Small intestine (tissue), 16 donors: ENCODE measurements at places on chromosomes 11 and 22. TPM values are rescaled to one million over a fixed set of nuclear protein-coding genes. Genes with fewer than 3 reads are reported as not detected.

DNA sequence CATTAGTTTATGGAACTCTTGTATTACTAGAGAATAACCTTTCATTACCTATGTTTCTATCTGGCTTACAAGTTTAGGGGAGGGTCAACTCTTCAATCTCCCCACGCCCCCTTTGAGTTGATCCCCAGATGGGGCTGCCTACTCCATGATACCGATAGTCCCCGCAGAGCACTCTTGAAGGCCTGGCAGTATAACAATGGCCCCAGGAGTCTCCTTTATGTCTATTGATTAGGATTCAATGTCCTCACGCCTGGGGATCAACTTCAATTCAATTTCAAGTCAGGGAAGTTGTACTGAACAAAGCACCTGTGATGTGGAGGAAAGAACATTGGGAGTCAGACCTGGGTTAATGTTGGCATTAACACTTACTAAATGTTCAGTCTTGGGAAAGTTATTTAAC lies 520.2 kb downstream of the METTL15 start:
- DNase-seq: no peak

DNA sequence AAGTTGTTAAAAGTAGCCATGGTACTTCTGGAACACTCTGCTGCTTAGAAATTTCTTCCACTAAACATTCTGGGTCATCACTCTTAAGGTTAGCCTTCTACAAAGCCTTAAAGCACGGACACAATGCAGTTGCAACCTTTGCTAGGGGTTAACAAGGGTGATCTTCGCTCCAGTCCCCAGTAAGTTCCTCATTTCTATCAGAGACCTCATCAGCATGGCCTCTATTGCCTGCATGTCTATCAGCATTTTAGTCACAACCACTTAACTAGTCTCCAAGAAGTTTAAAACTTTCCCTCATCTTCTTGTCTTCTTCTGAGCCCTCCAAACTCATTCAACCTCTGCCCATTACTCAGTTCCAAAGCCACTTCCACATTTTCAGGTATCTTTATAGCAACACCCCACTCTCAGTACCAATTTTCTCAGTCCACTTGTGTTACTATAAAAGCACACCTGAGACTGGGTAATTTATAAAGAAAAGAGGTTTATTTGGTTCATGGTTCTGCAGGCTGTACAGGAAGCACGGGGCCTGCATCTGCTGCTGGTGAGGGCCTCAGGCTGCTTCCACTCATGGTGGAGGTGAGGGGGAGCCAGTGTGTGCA lies 48.7 kb upstream of the TH start:
- no peak for DNase-seq

DNA sequence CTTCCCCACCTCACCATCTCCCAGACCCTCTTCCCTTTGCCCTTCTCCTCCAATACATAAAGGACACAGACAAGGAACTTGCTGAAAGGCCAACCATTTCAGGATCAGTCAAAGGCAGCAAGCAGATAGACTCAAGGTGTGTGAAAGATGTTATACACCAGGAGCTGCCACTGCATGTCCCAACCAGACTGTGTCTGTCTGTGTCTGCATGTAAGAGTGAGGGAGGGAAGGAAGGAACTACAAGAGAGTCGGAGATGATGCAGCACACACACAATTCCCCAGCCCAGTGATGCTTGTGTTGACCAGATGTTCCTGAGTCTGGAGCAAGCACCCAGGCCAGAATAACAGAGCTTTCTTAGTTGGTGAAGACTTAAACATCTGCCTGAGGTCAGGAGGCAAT lies 58.2 kb downstream of the TIMP3 start:
- no peak for DNase-seq

DNA sequence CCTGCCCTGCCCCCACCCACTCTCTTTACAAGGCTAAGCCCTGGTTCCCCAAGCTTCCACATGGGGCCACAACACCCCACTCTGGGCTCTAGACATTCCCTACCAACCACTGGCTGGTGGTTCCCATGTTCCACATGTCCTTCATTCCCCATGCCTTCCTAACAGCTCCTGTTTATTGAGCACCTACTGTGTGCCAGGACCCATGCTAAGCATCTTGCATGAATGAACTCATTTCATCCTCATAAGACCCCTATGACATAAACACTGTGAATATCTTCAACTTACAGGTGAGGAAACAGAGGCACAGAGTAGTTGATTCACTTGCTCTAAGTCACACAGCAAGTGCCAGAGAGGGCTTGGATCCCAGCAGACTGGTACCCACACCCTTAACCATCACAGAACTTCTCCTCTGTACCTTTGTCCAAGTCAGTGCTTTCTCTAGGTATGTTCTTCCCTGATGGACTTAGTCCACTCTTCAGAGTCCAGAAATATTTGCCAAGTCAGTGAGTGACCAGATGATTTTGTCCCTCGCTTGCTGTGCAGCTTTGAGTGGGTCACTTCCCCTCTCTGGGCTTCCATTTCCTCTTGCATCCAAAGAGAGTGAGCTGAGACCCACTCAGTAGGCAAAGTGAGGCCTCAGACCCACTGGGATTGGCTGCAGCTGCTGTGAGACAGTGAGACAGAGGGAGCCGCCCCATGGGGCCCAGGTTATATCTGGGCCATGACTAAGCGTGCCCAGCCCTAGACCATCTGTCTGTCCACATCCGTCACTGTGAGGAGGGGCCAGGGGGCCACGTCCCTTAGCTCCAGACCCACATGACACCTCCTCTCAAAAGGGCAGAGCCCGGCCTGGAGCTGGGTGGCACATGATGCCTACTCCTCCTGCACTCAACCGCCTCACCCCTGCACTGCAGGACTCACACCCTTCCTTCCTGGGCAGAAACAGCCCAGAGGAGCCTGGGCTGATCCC lies 132.4 kb downstream of the MN1 start:
- DNase-seq: peak; percentile 52

DNA sequence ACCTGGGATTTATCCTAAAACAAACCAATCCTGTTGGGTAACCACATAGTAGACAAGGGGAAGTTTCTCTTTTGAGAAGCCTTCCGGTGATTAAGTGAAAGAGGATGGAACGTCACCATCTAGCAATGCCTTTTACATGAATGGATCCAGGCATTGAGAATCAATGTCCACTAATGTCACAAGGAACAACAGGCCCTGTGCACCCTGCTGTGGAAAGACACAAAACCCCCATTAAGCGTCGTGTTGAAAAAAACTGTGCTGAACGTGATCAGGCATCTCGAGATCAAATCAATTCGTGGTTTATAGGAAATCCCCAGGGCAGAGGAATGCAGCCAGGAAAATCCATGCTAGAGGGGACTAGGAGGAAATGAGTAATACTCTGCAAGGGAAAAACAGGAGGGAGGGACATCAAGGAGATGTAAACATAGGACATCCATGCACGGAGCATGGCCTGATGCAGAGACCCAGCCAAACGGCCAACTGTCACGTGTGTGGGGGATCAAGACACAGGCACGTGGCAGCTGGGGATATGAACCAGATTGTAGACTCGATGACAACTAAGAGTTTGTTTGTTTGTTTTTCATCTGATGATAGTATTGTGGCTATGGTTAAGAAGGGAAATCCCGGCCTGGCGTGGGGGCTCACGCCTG lies 38.6 kb upstream of the CARS1 start:
- DNase-seq: peak; percentile 30

- DNase-seq: no peak
Observed at GRCh38 chr22:30234786-30235470, 11.6 kb downstream of the LIF start.

- peak; percentile 12 for DNase-seq
Observed at GRCh38 chr22:49362211-49362839, 465.3 kb downstream of the BRD1 start.

DNA sequence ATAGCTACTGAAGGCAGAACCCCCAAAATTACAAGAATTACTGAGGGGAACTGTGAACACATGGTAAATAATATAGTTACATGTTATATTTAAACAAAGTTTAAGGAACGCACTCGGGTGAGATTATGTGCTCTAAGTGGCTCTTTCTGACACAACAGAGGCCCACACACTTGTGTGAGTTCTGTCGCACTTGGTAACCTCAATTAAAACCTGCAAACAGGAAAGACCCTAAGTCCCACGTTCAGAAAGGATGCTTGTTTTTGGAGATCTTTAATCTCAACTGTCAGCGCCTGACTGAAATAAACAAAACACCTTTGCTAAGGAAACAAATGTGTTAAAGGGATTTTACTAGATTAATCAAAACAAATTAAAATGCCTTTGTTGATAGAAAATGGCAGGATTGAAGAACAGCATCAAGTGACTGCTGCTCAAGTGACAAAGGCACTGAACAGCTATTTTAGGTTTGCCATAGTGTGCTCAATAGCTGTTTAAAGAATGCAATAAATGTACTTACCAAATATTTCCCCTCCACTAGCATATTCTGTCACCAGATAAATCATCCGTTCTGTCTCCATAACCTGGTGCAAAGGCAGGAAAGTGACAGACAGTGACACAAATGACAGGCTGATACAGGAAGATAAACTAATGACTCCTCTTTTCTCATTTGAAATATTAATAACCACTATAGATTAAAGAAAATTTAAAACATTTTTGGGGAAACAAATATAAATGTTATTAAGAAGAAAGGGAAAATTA lies 116.3 kb upstream of the APOA1 start:
- DNase-seq: no peak

The MS4A3 gene
- not detected for polyA plus RNA-seq

DNA sequence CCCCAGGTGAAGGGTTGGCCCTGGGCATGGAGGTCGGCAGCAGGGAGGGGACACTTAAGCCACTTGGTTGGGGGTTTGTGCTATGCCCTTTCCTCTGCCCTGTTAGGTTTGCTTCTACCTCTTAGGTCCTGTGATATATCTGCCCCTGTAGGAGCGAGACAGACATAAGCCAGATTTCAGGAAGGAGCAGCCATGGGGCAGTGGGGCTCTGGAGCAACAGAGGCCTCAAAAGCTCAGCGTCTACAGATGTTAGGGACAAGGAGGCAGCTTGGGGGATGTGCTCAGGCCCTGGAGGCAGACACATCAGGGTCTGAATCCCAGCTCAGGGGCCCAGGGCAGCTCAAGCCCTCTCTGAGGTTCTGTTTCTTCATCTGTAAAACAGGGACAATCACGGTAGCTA lies 27.2 kb upstream of the KCNQ1OT1 start:
- no peak for DNase-seq

- peak; percentile 94 for DNase-seq
Observed at GRCh38 chr22:31122532-31123291, at the start of gene INPP5J. Gene INPP5J, plus strand, starts transcription at chr22:31122966. Its CDS starts 49 bp downstream, at chr22:31123015.

GRCh38 chr11:93757924-93758865 lies 16.7 kb downstream of the C11orf54 start:
- DNase-seq: no peak

The SYT7 gene
- 0.81 TPM for polyA plus RNA-seq

DNA sequence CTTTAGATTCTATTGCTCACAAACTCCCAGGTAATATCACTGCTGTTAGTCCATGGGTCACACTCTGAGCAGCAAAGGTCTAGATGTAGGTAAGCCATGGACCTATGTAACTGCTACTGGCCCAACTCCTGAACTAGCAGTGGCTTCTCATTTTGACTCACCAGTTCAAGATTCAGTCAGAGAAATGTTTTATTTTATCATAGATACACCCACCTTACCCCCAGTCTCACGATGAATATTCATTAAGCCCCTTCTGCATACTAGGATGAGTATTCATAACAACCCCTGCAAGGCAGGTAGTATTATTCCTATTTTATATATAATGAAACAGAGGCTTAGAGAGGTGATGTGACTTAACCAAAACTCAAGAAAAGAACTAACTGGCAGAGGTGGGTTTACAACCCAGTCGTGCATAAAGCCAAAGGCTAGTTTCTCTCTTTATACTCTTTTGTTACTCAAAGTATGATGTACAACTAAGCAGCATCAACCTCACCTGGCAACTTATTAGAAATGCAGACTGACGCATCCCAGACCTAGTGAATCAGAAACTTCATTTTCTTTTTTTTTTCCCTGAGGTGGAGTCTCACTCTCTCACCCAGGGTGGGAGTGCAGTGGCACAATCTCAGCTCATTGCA lies 957.6 kb upstream of the CCDC90B start:
- DNase-seq: no peak

DNA sequence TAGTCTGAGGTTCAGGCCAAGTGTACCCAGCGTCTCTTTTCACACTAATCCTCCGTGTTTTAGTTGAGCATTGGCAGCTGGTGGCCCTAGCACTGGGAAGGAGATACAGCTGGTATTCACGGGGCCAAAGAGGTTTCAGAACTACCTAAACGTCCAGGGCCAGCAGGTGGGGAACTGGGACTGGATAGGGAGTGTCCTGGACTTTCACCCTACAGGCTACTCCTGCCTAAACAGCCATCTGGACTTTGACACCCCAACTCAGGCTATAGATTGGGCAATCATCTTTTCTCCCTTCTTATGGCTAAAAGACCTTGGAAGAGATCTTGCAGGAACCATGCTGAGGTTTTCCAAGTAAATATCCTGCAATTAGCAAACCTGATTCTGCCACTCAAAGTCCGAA lies 2.8 kb downstream of the SPON1 start:
- DNase-seq: peak; percentile 97

- DNase-seq: no peak
Observed at GRCh38 chr22:28395920-28396753, 283.5 kb downstream of the TTC28 start.

DNA sequence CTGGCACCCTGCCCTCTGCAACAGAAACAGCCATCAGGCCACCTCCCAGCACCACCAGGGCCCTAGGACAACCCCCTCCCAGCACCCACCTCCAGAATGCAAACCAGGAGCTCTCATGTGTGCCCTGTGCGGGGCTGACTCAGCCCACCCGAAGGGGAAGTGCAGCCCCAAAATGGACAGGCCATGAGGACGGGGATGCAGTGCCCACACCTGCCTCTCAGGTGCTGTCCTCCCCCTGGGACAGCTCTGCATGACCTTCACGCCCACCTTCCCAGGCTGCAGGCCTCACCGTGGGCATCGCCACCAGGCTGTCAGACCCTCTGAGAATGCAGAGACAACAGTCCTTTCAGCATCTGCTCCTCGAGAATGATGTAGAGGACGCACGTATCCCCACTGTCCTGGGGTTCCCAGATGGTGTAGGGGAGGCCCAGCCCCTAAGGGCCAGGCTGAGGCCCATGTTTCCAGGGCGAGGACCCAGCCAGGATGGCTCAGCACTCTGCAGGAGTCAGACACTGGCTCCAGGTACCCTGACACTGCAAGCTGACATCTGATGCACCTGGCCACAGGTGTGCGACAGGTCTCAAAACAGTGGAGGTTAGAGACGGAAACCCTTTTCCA lies 13.5 kb downstream of the MOB2 start:
- no peak for DNase-seq

The SCN3B gene
- polyA plus RNA-seq: 2.6 TPM

The C11orf42 gene
- polyA plus RNA-seq: not detected

The ELFN2 gene
- 0.07 TPM for polyA plus RNA-seq

The TRIM6 gene
- polyA plus RNA-seq: 1.1 TPM

DNA sequence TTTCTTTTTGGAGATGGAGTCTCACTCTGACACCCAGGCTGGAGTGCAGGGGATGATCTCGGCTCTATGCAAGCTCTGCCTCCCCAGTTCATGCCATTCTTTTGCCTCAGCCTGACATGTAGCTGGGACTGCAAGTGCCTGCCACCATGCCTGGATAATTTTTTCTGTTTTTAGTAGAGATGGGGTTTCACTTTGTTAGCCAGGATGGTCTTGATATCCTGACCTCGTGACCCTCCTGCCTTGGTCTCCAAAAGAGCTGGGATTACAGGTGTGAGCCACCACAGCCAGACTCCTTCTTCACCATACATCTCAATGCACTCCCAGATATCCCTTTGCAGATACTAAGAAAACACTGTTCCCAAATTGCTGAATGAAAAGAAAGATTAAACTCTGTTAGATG lies 224.3 kb downstream of the OR4A5 start:
- DNase-seq: no peak

GRCh38 chr11:17462940-17463339 lies 13.7 kb downstream of the ABCC8 start:
- no peak for DNase-seq

The SLC22A9 gene
- polyA plus RNA-seq: not detected

The CYP2D6 gene
- polyA plus RNA-seq: 6.6 TPM

- DNase-seq: no peak
Observed at GRCh38 chr22:40714499-40715337, 35.4 kb downstream of the MCHR1 start.

The KRTAP5-4 gene
- not detected for polyA plus RNA-seq
